Activated CD4-positive, alpha-beta T cell treated with anti-CD3 and anti-CD28 coated beads, Interleukin-2, amount 10 ng/mL, durations not matched to agents 7 days and 5 days (primary cell): ENCODE measurements at places on chromosomes 1 and 21. TPM values are rescaled to one million over a fixed set of nuclear protein-coding genes. Genes with fewer than 3 reads are reported as not detected.
A peak's percentile ranks its signal among the peaks of the same experiment; 100 is the strongest.

TRIM58 gene
- total RNA-seq: 0.79 TPM

CLDN8 gene
- total RNA-seq: not detected

KRTAP21-2 gene
- total RNA-seq: not detected

GRCh38 chr1:82880506-82880905, 1079.8 kb downstream of the ADGRL2 start:
- H3K27ac ChIP-seq: no peak overlapping the region
- no peaks in the 10 kb centered on the region for H3K4me1 ChIP-seq
- no peaks in the 10 kb centered on the region for H3K27me3 ChIP-seq
- H3K4me3 ChIP-seq: no peak overlapping the region

- H3K27me3 ChIP-seq: peaks cover 10% of the 10 kb centered on the region
- peaks cover 8% of the 10 kb centered on the region for H3K4me1 ChIP-seq
- H3K36me3 ChIP-seq: no peaks in the 10 kb centered on the region
- DNase-seq: no peak
- H3K27ac ChIP-seq: no peak overlapping the region
- no peak overlapping the region for H3K4me3 ChIP-seq
These were observed 62.1 kb upstream of the CNTN2 start for GRCh38 chr1:204980840-204981405.

PTGFRN gene
- total RNA-seq: 1.3 TPM

DNA sequence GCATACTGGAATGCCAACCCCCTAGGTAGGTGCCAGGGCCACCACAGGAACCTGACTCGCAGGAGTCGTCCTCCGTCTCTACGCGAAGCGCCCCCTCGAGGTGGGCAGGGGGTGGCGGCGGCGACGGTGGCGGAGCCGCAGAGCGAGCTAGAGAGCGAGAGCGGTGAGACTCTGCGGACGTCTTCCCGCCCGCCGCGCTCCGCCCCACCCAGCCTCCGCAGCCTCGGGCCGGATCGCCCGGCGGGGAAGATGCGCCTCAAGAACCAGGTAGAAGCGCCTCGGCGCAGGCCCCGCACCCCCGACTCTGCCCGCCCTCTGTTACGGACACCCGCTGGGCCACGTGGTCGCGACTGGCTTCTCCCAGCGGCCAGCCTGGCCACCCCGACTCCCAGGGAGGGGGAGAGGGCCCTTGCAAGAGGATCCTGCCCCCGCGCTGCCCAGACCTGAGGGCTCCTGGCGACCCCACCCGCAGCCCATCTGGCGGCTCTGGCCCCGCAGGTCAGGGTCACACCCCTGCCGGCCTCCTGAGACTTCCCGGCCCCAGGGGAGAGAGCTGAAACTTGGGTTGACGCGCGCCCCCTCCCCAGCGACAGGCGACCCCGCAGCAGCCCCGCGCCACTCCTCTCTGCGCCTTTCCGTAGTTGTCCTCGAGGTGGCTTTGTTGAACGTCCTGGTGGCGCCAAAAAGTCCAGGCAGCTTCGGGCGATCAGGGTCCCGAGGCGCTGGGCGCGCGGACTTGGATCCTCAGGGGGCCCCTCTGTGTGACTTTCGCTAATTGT, 24.4 kb upstream of the AGBL4 start:
- DNase-seq: no peak
- H3K4me1 ChIP-seq: no peaks in the 10 kb centered on the region
- H3K27ac ChIP-seq: no peak overlapping the region
- no peaks in the 10 kb centered on the region for H3K36me3 ChIP-seq
- H3K27me3 ChIP-seq: peaks cover 33% of the 10 kb centered on the region

DNA sequence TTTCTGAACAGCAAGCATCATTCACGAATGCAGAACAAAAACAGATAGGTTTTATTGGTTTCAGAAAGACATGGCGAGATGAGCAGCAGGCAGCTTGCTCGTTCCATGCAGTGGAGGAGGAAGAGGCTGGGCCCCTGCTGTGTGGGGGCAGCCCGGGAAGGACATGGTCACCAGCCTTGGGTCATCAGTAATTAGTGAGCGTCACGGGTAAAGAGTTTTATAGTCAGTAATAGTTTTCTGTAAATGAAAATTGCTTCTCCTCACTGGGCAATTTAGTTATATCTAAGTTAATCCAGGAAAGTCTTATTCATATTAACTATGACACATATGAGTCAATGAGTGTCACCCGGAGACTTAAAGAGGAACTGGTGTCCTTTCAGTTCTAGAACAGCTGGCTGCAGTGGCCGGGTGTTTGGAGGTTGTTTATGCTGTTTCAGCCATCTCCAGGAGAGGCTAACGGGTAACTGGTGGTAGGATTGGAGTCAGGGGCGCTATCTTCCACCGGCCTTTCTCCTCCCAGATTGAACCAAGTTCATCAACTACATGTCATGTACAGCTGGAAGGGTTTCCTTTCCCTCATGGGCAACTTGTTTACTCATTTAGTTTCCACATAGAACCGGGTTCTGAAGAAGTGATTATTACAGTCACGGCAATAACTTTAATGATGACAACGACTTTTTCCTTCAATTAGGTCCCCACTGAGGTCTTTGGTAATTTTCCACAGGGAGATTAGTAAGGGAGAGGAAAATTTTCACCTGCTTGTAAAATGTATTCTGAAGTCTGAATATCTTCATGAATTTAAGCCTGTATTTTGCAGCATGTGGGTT, 34.6 kb upstream of the SLC45A1 start:
- H3K27ac ChIP-seq: no peak overlapping the region
- H3K27me3 ChIP-seq: peaks cover 23% of the 10 kb centered on the region

LGR6 gene
- total RNA-seq: not detected

GRCh38 chr21:34201001-34201400, 127.6 kb downstream of the MRPS6 start:
- no peaks in the 10 kb centered on the region for H3K36me3 ChIP-seq
- DNase-seq: no peak
- peak overlapping the region; percentile 62 for H3K4me3 ChIP-seq

GRCh38 chr21:23874271-23874670, 1733.0 kb downstream of the MRPL39 start:
- no peaks in the 10 kb centered on the region for H3K27me3 ChIP-seq
- H3K4me1 ChIP-seq: no peaks in the 10 kb centered on the region
- H3K27ac ChIP-seq: no peak overlapping the region
- no peak overlapping the region for H3K4me3 ChIP-seq

TNFRSF18 gene
- 33.9 TPM for total RNA-seq

DNA sequence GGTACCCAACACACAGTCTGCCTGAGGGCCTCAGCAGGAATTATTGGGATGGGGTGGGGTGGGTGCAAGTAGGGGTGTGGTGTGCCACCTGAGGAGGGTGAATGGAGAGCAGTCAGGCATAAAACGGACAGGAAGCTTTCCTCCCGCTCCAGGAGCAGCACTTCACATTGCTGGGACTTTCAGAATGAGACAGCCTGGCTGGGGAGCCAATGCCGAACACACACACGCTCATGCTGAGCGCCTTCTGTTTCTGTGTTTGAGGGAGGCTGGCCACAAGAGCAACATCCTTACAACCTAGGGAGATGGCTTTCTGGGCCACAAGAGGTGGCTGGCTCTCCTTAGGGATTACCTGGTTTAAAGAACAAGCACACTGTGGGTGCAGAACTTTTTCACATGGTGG, 98.0 kb downstream of the LAMC2 start:
- no peak overlapping the region for H3K27ac ChIP-seq
- H3K27me3 ChIP-seq: no peaks in the 10 kb centered on the region
- peaks cover 2% of the 10 kb centered on the region for H3K4me1 ChIP-seq
- DNase-seq: no peak

DNA sequence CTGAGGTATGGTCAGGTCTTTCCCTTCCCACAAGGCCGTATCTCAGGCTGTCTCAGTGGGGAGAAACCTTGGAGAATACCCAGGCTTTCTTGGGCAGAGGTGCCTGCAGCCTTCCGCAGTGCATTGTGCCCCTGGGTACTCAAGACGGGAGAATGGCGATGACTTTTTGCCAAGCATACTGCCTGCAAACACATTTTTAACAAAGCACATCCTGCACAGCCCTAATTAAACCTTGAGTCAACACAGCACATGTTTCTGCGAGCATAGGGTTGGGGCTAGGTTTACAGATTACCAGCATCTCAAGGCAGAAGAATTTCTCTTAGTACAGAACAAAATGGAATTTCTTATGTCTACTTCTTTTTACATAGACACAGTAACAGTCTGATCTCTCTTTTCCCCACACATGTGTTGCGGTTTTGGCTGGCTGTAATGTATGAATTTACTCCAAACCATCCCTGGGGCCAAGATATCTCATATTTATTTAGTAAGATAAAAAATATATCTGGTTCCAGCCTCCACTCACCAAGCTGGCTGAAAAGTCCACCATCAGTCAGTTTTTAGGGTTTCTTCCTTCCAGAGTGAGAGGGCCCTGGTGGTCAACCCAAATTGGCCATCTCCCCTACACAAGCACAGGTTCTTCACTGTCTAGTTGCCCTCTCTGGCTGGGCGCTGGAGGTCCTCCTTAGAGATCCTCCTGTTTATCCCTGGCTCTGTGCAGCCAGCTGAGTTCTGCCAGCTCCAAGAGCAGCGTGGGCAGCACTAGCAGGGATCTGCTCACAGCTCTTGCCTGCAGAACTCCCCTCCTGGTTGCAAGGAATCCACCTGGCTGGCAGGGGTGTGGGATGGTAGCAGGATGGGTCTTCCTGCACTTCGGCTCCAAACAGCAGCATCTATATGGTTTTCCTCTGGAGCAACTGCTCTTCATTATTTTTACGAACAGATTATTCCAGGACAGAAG, 2.6 kb downstream of the FAAH start:
- H3K4me3 ChIP-seq: no peak overlapping the region
- H3K27me3 ChIP-seq: peaks cover 10% of the 10 kb centered on the region

KLHDC7A gene
- total RNA-seq: not detected

- peaks cover 5% of the 10 kb centered on the region for H3K4me1 ChIP-seq
- H3K4me3 ChIP-seq: no peak overlapping the region
- no peak for DNase-seq
- H3K27me3 ChIP-seq: peaks cover 5% of the 10 kb centered on the region
These were observed 151.3 kb downstream of the ADGRL4 start for GRCh38 chr1:78855258-78855657.

DNA sequence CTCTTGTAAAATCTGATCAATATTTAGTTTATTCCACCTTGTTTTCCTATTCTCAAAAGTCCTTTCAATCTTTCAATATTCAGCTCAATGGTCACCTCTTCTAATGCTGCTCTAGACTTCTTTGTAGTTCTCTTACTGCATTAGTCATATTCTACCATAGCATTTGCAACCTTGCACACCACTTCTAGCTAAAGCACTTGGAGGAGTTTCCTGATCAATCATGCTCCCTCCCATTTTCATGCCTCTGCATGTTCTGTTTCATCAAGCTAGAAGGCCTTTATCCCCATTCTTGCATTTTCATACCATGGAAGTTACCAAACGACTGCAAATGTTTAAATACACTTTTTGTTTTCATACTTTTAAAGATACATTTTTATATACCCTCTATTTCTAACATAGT, 72.1 kb downstream of the SLC5A9 start:
- H3K4me3 ChIP-seq: no peak overlapping the region
- no peaks in the 10 kb centered on the region for H3K4me1 ChIP-seq
- H3K36me3 ChIP-seq: no peaks in the 10 kb centered on the region
- DNase-seq: no peak

- H3K36me3 ChIP-seq: no peaks in the 10 kb centered on the region
- H3K27me3 ChIP-seq: peaks cover 43% of the 10 kb centered on the region
- H3K4me1 ChIP-seq: peaks cover 11% of the 10 kb centered on the region
- DNase-seq: no peak
- no peak overlapping the region for H3K27ac ChIP-seq
These were observed 16.5 kb upstream of the KLHDC8A start for GRCh38 chr1:205373022-205373797.

AMY1A gene
- total RNA-seq: not detected

DNA sequence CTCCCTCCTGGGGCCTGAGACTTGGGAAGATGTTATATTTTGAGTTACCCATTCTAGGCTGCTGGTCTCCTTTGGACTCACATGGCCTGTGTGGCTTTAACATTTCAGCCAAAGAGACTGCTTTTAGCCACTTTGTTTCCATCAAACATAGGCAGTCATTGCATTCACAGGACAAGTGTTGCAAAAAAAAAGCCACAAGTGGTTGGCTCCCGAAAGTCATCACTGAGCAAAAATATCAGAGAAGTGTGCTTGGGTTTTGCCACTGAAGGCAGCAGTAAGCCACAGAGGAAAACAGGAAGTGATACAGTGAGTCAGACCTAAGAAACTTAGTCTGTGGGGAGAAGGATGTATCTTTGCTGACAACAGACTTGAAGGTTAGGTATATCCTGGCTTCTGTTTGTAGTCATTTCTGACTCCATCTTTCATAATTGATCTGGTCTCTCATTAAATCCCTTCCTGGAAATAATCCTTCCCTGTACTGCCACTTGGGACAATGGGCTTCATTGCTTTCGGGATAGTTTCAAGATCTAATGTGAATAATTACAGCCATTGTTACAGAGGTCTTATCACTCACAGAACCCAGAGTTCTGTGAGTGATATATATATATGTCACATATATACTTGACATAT, 80.9 kb downstream of the COLGALT2 start:
- peak; percentile 76 for DNase-seq
- peak overlapping the region; percentile 6 for H3K4me3 ChIP-seq
- peaks cover 2% of the 10 kb centered on the region for H3K4me1 ChIP-seq
- no peak overlapping the region for H3K27ac ChIP-seq
- peaks cover 2% of the 10 kb centered on the region for H3K36me3 ChIP-seq

GRCh38 chr1:30668024-30668423, 55.4 kb downstream of the MATN1 start:
- no peaks in the 10 kb centered on the region for H3K4me1 ChIP-seq
- no peaks in the 10 kb centered on the region for H3K36me3 ChIP-seq
- no peak overlapping the region for H3K4me3 ChIP-seq
- DNase-seq: no peak

EDARADD gene
- 2.0 TPM for total RNA-seq

- H3K4me3 ChIP-seq: no peak overlapping the region
- peaks cover 35% of the 10 kb centered on the region for H3K36me3 ChIP-seq
- no peak overlapping the region for H3K27ac ChIP-seq
- no peak for DNase-seq
These were observed 14.0 kb downstream of the PLA2G2E start for GRCh38 chr1:19909392-19909791.
